ENCODE measurements at places on chromosomes 5 and 9.

GRCh38 chr5:177194268-177194667, 60.7 kb downstream of the NSD1 start:
- DNase-seq: no peak

DNA sequence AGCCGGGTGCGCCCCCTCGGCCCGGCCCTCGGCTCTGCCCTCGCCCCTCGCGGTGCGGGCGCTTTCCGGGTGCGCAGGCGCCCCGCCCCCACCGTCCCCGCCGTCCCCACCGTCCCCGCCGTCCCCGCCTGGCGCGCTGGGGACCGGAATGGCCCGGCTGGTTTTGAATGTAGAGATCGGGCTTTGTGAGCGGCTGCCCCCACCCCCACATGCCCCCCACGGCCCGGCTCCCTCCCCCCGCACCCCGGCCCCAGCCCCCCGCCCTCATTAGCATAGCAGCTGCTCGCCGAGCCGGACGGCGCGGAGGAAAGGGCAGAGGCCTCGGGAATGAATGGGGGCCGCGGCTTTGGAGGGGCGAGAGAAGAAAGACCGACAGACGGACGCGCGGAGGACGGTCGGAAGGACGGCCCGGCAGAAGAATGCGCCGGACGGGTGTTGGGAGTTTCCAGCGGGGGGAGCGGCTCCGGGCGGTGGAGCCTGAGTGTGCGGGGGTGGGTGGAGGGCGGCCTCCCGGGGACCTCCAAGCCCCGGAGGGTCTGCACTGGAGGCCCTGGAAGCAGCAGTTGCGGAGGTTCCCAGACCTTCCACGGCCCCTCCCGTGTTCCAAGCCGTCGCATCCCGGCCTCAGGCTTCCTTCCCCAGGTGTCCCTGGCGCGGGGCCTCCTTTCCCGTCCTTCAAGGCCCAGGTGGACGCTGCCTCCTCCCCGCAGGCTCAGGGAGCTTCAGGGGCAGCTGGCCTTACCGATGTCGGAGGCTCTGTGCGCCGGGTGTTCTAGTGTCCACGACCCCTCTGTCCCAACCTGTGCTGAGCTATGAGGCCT, 6.0 kb downstream of the NRARP start:
- DNase-seq: no peak

- no peak for DNase-seq
Observed at GRCh38 chr9:83144492-83144891, 81.5 kb upstream of the RASEF start.

DNA sequence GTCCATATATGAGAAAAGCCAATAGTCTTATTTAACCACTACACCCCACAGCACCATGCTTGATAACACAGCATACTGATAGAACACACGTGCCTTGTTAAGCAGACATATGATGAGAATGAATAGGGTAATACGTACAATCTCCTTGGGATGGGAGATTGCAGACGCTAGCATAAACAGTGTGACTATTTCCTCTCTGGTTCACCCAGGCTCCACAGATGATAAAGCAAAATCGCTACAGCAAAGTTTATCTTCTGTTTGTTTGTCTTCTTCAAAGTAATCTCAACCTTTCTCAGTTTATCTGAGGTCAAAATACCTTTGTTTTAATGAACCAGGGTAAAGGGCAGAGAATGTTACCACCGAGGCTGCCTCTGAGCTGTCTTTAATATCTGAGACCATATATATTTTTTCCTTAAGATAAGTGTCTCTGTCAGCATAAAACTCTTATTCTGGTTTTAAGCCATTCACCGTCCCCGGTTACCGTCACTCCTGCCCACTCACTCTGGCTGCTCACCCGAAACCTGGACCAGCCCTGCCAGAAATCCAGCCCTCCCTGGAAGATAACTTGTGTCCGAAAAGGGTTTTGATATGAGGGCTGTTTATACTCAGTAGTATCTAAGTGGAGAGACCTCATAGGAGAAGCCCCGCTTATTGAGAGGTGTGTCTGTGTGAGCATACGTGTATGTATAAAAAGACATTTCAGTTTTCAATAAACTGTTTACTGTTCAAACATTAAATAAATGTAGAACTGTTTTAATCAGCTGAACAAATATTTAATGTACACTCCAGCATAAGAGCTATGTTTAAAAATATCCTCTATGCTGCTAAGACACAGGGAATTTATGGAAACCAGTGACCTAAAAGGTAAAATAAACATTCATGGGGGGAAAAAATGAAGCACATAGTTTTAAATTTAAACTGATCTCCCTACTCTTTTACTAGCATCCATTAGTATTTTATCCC, 465.4 kb downstream of the RASEF start:
- no peak for DNase-seq

- DNase-seq: no peak
Observed at GRCh38 chr5:164202338-164202737, 696.9 kb downstream of the MAT2B start.

Measured in activated CD4-positive, alpha-beta memory T cell treated with anti-CD3 and anti-CD28 coated beads, Interleukin-2, amount 10 ng/mL, durations not matched to agents 7 days and 5 days (primary cell).